ENCODE measurements at places on chromosomes 3 and 15.
A peak's percentile ranks its signal among the peaks of the same experiment; 100 is the strongest.

DNA sequence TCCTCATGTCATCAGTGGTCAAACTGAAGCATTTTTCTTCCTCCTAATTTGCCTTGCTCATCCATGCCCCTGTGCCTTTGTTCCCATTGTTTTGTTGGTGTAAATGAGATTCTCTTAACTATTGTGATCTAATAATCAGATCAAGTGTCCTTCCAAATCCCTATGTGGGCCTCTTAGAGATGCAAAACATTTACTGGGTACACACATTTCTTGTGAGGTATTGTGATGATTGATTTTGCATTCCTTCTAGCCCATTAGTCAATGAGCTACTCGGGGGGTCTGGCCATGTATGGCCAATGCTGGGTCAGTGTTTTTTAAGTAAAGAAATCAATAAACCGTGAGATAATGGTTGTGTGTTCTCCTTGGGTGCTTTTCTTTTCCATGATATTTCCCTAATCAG lies 580.4 kb downstream of the VGLL3 start:
- DNase-seq: no peak

DNA sequence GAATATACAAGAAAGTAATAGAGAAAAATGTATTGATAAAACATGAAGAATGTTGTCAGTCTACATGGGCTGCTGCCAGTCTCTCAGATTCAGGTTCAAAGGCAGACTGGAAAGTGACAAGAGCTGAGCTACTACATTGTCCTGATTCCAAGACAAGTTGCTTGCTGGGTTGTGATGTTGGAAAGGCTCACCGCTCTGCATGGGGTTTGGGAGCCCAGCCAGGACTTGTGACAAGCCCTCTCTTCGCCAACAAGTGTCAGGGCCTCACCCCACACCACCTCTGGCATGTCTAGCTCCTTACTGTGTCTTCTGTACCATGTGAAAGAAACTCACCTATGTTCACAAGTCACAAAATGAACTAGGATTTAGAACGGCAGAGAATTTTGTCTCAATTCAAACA lies 43.0 kb upstream of the SH3GL3 start:
- no peak for DNase-seq

DNA sequence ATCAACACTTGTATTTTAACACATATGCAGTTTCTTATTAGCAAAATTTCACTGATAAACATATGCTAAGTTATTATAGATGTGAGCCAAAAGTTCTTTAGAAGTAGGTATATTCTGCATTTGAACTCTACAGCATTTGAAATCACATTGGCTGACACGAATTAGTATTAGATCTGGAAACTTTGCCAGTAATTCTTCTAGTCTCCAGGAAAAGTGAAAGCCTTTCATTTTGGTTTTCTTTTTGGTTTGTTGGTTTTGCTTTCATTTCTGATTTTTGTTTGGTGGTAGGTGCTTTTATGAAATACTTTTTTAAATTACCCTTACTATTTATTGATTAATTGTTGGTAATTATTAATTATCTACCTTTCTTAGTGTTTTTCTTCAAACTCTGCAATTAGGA lies 72.9 kb downstream of the RBMS3 start:
- no peak for DNase-seq

DNA sequence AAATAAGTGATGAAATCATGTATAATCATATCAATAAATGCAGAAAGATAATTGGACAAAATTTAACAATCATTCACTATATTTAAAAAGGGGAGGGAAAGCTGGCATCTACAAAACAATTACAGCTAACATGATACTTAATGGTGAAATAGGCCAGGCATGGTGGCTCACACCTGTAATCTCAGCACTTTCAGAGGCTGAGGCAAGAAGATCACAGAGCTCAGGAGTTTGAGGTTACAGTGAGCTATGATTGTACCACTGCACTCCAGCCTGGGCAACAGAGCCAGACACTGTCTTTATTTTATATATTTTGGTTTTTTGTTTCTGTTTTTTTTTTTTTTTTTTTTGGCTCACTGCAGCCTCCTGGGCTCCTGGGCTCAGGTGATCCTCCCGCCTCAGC lies 12.1 kb downstream of the EDC3 start:
- DNase-seq: no peak

GRCh38 chr15:42138968-42139386 lies 17.5 kb downstream of the PLA2G4F start:
- DNase-seq: no peak

DNA sequence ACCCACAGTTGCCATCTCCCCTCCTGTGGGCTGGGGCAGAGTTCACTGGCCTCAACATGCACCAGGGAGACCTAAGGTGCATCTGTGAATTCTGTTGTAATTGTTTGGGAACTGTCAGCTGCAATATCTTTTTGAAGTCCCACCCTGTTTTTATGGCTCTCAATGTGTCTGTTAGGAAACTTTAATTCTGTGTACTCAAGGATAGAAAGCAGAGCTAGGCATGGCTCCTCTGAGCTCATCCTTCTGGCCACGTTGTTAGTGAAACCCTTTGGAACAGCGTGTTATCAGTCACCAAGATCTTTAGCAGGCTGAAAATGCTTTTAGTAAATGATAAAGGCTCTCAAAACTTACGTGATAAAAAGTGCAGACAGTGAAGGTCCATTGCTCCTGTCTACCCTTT lies 33.6 kb upstream of the MTMR10 start:
- peak; percentile 43 for DNase-seq

DNA sequence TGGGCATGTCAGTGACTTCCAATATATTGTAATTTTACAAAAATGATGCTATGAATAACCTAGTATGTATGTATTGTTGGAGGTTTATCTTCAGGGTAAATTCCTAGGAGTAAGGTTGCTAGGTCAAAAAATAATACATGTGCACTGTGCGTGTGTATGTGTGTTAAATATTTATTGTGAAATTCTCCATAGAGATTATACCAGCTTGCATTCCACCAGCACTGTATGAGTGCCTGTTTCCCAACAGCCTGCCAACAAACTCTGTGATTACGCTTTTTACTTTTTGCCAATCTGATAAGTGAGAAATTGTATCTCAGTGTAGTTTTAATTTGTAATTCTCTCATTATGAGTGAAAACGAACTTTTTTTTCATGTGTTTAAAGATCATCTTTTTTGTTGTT lies 12.6 kb upstream of the IGF2BP2 start:
- no peak for DNase-seq

DNA sequence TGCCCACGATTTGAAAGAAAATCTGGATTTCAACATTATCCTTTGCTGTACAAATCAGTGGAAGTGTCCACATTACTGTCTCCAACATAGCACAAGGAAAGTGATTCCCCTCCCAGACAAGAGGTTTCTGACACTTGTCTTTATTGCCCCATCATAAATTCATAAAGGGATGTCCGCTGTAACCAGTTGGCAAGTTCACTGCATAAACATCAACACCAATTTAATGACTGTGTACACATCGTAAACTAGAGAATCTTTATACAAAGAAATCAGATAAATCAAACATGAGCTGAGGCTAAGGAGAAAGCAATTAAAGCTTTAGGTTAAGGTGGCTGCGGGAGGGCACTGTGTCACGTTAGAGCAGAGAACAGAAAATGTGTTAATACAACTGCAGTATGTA lies 129.8 kb downstream of the MEIS2 start:
- no peak for DNase-seq

- DNase-seq: no peak
These were observed 590 bp upstream of the ITGA11 start for GRCh38 chr15:68432441-68433064.

GRCh38 chr3:88188436-88188835 lies 38.7 kb downstream of the C3orf38 start:
- no peak for DNase-seq

DNA sequence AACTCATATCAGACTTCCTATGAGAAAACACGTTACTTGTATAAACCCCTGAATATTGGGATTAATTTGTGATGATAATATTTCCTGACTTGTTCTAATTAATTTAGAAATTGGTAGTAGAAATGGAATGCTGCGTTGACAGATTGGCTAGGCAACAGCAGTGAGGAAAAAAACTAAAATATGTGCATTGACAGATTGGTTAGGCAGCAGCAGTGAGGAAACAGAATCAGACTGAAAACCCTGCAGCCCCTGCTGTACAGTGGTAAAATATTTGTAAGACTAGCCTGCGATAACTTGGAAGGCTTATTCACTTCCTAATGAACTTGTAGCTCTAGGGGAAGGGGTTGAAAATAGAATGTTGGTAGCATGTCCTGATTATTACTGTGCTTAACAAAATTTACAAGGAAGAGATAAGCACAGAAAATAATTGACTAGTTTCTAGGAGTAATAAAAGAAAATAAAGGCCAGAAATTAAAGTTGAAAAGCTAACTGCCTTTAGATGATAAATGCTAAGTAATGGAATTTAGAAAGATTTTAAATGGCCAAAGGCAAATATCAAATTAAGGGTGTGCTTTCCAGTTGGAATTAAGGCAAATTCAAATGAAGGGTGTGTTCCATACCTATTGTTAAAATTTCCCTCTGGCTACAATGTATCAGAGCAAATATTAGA lies 29.9 kb upstream of the IL16 start:
- no peak for DNase-seq
